Activated T-helper 1 cell treated with anti-CD3 and anti-CD28 coated beads, Interleukin-2, amount 50 U/mL, for 16 hours (primary cell): ENCODE measurements at places on chromosomes 2 and 18.

DNA sequence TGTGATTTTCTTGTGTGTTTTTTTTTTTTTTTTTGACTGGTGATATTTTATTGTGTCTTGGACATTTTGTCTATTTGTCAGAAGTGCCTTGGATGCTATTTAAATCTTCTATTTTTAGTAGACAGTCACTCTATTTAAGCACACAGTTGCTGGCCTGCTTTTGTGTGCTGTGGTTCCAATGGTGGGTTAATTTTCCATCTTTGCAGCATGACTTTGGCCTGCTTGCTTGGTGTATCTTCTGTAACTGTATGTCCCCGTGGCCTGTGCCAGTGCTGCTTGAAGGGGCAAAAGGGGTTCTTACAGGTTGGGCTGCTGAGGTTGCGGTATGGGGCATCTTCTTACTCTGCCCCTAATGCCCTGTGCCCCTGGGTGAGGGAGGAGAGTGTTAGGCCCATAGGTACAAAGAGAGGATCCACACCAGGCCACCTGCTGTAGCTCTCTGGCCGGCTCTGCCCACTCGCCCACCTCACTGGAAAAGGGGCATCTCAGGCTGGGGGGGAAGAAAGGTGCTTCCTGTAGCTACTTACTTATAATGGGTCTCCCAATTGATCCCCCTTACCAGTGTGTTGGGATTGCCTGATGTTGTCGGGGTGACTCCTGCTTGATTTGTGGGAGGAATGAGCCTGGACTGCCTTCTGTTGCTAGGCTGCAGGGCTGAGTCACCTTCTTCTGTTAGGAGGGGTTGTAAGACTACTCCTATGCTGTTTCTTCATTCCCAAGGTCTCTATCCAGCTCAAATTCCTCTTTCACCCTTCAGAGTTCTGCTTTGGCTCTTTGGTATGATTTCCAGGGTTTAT lies 490.0 kb upstream of the HS6ST1 start:
- DNase-seq, result no peak

- DNase-seq, result no peak
Observed at GRCh38 chr2:134232461-134232860, 21.4 kb upstream of the MGAT5 start.

DNA sequence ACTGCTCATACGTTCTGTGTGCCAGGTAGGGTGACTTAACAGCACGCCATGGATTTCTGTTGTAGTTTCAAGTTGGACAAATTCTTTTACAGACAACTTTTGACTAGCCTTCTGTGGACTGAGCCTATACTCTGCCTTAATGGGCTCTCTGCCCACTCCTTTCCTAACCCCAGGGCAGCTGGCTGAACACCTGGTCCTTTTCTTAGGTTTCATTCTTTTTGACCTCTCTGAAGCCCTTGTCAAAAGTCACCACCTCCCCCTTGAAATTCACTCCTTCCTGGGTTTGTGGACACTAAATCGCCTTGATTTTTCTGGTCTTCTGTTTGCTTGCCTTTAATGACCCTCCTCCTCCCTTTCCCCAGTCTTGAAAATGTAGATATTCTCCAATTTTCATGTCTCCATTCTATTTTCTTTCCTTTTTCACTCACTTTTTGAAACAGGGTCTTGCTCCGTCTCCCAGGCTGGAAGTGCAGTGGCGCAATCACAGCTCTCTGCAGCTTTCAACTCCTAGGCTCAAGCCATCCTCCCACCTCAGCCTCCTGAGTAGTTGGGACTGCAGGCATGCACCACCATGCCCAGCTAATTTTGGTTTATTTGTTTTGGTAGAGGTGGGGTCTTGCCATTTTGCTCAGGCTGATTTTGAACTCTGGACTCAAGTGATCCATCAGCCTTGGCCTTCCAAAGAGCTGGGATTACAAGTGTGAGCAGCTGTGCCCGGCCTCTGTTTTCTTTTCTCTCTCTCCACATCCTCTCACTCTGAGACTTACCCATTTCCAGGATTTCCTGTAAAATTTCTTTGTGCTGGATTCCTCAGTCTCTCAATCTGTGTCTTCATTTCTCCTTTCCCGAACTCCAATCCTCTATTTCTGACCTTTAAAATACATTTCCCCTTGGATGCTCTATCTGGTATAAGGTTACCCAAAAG lies 112.9 kb downstream of the PLB1 start:
- DNase-seq, result no peak

DNA sequence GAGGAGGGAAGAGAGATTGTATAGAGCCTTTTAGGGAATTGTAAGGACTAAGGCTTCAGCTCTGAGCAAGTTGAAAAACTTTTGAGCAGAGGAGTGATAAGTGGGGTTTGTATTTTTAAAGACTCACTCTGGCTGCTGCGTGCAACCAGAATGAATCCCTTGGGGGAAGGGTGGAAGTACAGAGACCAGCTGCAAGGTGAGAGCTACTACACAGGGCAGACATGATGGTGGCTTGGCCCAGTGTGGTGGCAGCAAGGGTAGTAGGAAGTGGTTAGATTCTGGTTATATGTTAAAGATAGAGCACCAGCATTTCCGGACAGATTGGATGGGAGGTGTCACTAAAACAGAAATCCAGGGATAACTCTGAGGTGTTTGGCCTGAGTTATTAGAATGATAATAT lies 10.1 kb upstream of the SESTD1 start:
- no peak for DNase-seq

- DNase-seq, result no peak
Observed at GRCh38 chr2:82120654-82121053, 1816.1 kb upstream of the LRRTM1 start.
